Psoas muscle (tissue), 8 donors: ENCODE measurements at places on chromosomes 4 and X. TPM values are rescaled to one million over a fixed set of nuclear protein-coding genes. Genes with fewer than 3 reads are reported as not detected.

DNA sequence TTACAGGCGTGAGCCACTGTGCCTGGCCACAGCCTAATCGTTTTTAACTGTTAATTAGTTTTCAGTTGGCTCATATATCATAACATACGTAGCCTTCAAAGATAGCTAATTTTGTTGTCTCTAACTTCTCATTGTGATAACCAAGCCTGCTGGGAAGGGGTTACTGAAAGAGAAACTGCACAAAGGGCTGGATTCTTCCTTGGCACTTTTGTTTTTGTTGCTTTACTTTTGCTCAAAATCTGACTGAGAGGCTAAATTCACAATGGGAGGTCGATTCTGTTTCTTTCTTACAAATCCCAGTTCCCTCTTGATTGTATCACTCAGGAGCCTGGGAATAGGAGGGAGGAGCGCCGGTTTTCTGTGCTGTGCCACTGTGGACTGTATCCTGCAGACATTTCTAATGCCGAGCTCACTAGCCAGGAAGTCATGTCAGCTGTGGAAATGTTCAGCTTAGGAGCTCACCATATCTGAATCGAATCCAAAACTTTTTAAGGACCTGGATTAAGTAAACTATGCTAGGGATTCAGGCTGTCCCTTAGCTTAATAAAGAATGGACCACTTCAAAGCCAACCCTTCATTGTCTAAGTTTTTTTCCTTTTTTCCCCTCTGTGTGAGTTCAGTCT is 120.5 kb upstream of the FAT1 start:
- no peaks in the 10 kb centered on the region for H3K27me3 ChIP-seq
- H3K27ac ChIP-seq, result peak overlapping the region; percentile 50

- H3K27me3 ChIP-seq, result no peaks in the 10 kb centered on the region
- no peaks in the 10 kb centered on the region for H3K4me1 ChIP-seq
- no peaks in the 10 kb centered on the region for H3K36me3 ChIP-seq
- no peak overlapping the region for H3K4me3 ChIP-seq
- no peak for DNase-seq
Observed at GRCh38 chrX:103789004-103789403, 12.4 kb downstream of the PLP1 start.

DNA sequence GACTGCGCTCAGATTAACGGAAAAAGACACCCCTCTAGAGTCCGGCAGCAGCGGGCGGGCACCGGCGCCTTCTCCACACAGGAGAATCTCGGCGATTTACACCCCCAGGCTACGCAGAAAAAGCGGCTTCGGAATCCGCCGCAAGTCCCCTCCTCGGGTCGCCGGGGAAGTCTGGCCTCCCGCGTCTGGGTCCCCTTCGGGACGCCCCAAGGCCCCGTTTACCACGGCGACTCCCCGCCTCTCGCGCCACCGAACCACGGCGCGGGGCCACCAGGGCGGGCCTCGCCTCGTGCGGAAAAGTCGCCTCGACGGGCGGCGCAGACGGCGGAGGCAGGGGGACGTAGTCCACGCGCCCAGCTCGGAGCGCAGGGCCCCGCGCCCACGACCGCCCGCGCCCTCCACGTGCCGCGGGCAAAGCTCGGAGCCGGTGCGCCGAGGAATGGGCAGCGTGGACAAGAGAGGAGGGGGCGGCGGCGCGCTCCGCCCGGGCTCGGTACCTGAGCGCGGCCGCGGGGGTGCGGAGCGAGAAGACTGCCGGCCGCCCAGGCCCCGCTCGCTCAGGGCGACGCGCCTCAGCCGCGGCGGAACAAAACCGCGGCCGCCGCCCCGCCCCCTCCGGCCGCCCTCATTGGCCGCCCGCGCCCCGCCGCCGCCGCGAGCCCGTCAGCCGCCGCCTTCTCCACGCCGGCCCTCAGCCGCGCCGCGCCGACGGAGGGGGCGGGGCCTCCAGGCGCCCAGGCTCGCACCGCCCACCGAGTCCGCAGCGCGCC is at the start of gene FAM53A:
TSS of gene FAM53A (minus strand) at position 578 of the 770 bp plus-strand sequence. CDS start 15,572 bp downstream, outside the sequence.
- H3K36me3 ChIP-seq, result no peaks in the 10 kb centered on the region
- H3K4me3 ChIP-seq, result peak within 1 kb of the TSS; percentile 85
- H3K27ac ChIP-seq, result peak within 1 kb of the TSS; percentile 84
- peaks cover 10% of the 10 kb centered on the region for H3K4me1 ChIP-seq

- DNase-seq, result no peak
- H3K4me1 ChIP-seq, result no peaks in the 10 kb centered on the region
- no peaks in the 10 kb centered on the region for H3K27me3 ChIP-seq
- H3K36me3 ChIP-seq, result no peaks in the 10 kb centered on the region
- no peak overlapping the region for H3K27ac ChIP-seq
- H3K4me3 ChIP-seq, result no peak overlapping the region
Observed at GRCh38 chrX:131445955-131446354, 97.9 kb upstream of the OR13H1 start.

DNA sequence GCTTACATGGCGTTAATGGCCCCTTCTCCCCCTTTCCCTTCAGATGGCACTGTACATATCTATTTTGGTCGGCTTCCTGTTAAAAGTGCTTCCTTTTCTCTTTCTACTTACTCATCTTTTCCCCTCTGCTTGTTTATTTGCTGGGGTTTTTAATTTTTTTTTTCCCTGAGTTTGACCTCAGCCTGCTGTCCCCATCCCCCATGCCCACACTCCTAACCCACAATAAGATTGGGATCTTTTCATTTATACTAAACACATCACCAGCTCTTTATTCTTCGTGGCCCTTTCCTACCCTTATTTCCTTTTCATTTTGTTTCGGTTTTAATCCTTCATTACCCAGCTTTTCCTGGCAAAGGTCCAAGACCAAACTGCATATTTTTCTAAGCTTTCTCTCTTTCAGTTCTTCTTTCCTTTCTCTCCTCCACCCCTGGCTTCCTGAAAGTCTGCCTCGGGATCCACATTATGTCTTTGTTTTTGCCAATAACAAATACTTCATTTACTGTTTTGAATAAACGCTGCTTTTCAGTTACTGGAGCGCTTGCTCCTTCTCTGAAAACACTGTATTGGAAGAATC is 152.0 kb upstream of the USP9X start:
- no peaks in the 10 kb centered on the region for H3K36me3 ChIP-seq
- no peaks in the 10 kb centered on the region for H3K4me1 ChIP-seq
- no peaks in the 10 kb centered on the region for H3K27me3 ChIP-seq
- peak overlapping the region; percentile 35 for H3K4me3 ChIP-seq

- no peak overlapping the region for H3K27ac ChIP-seq
- no peaks in the 10 kb centered on the region for H3K27me3 ChIP-seq
- no peak overlapping the region for H3K4me3 ChIP-seq
- peaks cover 9% of the 10 kb centered on the region for H3K4me1 ChIP-seq
- H3K36me3 ChIP-seq, result no peaks in the 10 kb centered on the region
Observed at GRCh38 chr4:2427383-2428334, 8.9 kb downstream of the CFAP99 start.

DNA sequence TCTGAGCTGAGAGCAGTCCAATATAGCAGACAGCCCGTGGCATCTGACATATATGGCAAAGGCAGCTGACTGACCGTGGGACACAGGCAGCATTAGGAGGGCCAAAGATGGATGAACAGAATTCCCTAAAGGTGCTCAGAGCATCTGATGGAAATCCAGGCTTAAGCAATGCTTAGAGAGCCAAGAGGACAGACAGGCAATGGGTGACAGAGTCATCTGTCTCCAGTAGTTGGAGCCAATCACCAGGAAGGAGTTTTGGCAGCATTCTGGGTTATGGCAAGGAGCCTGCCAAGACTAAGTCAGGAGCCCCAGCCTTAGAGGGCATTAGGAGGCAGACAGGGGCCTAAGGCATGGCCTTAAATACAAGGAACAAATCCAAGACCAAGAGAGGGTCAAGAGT is 153.3 kb upstream of the USP9X start:
- no peak overlapping the region for H3K27ac ChIP-seq
- DNase-seq, result no peak
- no peaks in the 10 kb centered on the region for H3K4me1 ChIP-seq
- H3K36me3 ChIP-seq, result no peaks in the 10 kb centered on the region
- H3K27me3 ChIP-seq, result no peaks in the 10 kb centered on the region

DNA sequence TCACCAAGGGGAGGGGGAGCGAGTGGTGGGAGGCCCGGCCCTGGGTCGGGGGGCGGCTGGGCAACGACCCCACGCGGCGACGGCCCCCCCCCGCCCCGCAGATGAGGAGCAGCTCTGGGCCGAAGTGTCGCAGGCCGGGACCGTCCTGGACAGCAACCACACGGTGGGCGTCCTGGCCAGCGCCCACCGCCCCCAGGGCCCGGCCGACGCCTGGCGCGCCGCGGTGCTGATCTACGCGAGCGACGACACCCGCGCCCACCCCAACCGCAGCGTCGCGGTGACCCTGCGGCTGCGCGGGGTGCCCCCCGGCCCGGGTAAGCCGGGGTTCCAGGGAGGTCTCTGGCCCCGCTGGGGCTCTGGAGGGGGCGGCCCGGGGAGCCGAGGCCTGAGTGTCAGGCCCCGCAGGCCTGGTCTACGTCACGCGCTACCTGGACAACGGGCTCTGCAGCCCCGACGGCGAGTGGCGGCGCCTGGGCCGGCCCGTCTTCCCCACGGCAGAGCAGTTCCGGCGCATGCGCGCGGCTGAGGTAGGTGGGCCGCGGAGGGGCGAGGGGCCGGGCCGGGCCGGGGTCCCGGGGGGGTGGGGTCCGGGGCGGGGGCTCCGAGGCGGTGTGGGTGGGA is 8.7 kb upstream of the FGFRL1 start:
- peak overlapping the region; percentile 38 for H3K4me3 ChIP-seq
- no peak for DNase-seq
- H3K4me1 ChIP-seq, result peaks cover 8% of the 10 kb centered on the region
- H3K27me3 ChIP-seq, result no peaks in the 10 kb centered on the region
- H3K27ac ChIP-seq, result no peak overlapping the region
- no peaks in the 10 kb centered on the region for H3K36me3 ChIP-seq

DNA sequence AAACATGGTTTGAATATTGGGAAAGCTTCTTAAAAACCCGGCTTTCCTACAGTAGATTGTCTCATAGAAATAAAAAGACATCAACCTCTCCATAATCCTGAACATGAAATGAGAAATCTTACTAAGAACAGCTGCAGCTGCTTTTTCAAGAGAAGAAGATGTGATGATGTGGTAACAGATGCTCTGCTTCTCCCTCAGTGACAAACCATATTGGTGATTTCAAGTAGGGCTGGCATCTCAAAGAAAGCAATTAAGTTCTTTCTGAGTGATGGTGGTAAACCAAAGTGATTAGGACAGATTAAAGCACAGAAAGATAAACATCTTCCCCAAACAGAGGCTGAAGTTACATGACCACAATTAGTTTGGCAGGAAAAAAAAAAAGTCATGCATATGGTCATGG is 1477.7 kb downstream of the RAPGEF2 start:
- DNase-seq, result no peak
- no peaks in the 10 kb centered on the region for H3K36me3 ChIP-seq
- no peak overlapping the region for H3K4me3 ChIP-seq
- H3K27me3 ChIP-seq, result no peaks in the 10 kb centered on the region
- H3K4me1 ChIP-seq, result no peaks in the 10 kb centered on the region
- no peak overlapping the region for H3K27ac ChIP-seq

GRCh38 chr4:129136433-129136832 is 40.5 kb downstream of the C4orf33 start:
- DNase-seq, result no peak
- H3K27me3 ChIP-seq, result no peaks in the 10 kb centered on the region
- H3K4me1 ChIP-seq, result no peaks in the 10 kb centered on the region

DNA sequence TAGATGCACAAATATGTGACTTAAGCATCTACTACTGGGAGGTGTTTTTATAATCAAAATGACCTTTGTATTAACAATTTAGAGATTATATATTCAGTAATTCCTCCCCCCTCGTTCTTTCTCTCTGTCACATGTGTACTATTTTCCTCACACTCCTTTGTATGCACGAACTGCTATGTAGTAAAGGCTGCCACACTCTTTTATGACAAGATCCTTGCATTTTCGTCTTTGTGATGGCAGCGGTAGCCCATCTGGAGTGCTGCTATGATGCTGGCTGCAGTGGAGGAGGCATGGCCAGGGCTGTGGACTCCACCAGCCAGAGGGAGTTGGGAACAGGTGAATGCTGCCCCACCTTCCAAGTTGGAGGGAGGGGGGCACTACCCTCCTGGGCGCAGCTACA is 216.3 kb downstream of the NSUN7 start:
- H3K4me3 ChIP-seq, result no peak overlapping the region
- no peaks in the 10 kb centered on the region for H3K36me3 ChIP-seq
- DNase-seq, result no peak
- no peaks in the 10 kb centered on the region for H3K27me3 ChIP-seq
- H3K27ac ChIP-seq, result no peak overlapping the region

- peak overlapping the region; percentile 43 for H3K4me3 ChIP-seq
- no peak for DNase-seq
- H3K36me3 ChIP-seq, result no peaks in the 10 kb centered on the region
- peak overlapping the region; percentile 58 for H3K27ac ChIP-seq
- H3K27me3 ChIP-seq, result no peaks in the 10 kb centered on the region
Observed at GRCh38 chr4:88230461-88230891, 53.9 kb downstream of the PPM1K start.

GRCh38 chrX:154485150-154486051 is 1.0 kb downstream of the UBL4A start:
- H3K27ac ChIP-seq, result peak overlapping the region; percentile 89
- peaks cover 10% of the 10 kb centered on the region for H3K4me1 ChIP-seq
- peak overlapping the region; percentile 74 for H3K4me3 ChIP-seq
- no peaks in the 10 kb centered on the region for H3K27me3 ChIP-seq
- peaks cover 11% of the 10 kb centered on the region for H3K36me3 ChIP-seq

The CSAG1 gene
- not detected for total RNA-seq

The GUF1 gene
- 39.8 TPM for total RNA-seq

The NHSL2 gene
- 4.4 TPM for total RNA-seq

The GLRB gene
- 5.6 TPM for total RNA-seq

The CAPN6 gene
- 0.25 TPM for total RNA-seq

The HTT-AS gene
- total RNA-seq, result not detected

The HSFX3 gene
- not detected for total RNA-seq
